ENCODE measurements at places on chromosomes 16 and 17.

DNA sequence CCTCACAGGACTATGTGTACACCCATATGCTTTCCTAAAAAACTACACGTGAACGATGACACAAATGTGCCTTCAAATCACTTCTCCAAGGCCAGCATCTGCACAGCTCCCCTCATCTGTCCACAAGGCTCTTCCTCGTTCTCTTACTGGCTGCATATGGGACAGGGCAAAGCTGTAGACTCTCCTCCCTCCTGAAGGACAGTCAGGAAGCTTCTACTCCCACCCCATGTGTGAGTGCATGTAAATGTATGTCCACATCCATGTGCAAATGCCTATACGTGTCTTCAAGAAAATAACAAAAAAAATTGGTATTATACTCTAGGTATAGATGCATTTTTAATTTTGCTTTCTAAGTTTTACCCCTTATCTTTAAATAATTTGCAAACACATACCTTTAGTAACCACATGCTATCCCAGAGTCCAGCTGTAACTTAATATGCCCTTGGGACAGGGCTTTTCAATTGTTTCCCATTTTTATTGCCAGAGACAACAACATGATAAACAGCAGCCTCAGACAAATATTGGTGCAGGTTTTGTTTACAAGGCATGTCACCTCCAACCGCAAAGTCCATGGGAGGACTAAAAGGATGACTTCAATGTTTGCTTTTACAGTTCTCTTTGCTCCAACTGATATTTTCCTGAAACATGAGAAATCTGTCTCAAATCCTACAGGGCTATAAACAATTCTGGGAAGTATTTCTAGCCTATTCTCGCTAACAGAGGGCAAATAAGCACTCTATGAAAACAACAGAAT lies 31.6 kb upstream of the FAAP100 start:
- DNase-seq = no peak

DNA sequence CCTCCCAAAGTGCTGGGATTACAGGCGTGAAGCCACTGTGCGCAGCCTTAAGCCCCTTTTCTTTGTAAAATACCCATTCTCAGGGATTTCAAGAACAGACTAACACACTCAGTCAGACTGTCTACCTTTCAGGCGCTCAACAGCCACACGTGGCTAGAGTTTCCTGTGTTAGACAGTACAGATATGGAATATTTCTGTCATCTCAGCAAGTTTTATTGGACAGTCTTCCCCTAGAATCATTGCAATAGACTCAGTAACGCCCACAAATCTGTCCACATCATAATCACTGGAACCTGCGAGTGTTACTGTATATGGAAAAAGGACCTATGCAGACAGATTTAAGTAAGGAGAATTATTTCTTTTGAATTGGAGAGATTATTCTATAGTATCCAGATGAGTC lies 160.5 kb downstream of the RBFOX1 start:
- no peak for DNase-seq

DNA sequence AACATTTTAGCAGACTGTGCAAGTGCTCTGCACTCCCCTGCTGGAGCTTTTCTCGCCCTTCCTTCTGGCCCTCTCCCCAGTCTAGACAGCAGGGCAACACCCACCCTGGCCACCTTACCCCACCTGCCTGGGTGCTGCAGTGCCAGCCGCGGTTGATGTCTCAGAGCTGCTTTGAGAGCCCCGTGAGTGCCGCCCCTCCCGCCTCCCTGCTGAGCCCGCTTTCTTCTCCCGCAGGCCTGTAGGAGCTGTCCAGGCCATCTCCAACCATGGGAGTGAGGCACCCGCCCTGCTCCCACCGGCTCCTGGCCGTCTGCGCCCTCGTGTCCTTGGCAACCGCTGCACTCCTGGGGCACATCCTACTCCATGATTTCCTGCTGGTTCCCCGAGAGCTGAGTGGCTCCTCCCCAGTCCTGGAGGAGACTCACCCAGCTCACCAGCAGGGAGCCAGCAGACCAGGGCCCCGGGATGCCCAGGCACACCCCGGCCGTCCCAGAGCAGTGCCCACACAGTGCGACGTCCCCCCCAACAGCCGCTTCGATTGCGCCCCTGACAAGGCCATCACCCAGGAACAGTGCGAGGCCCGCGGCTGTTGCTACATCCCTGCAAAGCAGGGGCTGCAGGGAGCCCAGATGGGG lies 3.1 kb downstream of the GAA start:
- no peak for DNase-seq

- no peak for DNase-seq
These were observed 69.3 kb downstream of the CRISPLD2 start for GRCh38 chr16:84889066-84889465.

DNA sequence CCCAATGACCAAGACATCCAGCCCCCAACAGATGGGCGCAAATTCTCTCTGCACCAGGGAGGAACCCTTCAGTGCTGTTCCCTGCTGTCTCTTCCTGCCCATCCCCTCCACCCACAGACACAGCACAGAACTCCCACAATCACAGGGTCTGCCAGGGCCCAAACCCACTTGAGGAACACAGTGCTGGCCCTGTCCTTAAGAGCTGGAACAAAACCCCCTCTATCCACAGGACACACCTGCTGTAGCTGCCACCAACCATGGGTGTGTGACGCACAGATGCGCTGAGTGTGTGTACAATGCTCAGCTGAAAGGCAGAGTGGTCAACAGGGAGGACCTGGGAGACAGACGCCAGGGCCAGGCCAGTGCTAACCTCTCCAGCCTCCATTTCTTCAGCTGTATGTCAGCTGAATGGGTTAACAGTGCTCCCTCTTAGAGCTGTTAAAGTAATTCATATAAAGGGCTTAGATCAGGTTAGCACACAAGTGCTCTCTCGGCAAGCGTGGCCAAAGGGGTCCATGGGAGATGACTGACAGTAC lies 62.1 kb downstream of the AMFR start:
- no peak for DNase-seq

DNA sequence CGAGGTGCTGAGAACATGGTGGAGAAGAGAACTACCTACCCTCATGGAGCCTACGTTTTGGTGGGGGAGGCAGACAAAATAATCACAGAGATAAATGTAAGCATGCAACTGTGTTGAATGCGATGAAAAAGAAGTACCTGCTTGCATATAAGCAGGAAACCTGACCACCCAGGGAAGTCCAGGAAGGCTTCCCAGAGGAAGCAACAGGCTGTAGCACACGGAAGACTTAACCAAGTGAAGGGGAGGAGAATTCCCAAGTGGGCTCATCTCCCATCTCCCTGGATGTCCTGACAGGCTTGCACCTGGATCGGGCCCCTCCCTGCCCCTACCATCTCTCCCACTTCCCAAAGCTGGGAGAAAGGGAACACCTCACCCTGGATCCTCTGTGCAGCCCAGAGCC lies 2.0 kb downstream of the SCRN2 start:
- DNase-seq = no peak

GRCh38 chr16:48225456-48225855 lies 18.6 kb upstream of the LONP2 start:
- no peak for DNase-seq

GRCh38 chr16:12513076-12513790 lies 290.5 kb downstream of the CPPED1 start:
- no peak for DNase-seq

DNA sequence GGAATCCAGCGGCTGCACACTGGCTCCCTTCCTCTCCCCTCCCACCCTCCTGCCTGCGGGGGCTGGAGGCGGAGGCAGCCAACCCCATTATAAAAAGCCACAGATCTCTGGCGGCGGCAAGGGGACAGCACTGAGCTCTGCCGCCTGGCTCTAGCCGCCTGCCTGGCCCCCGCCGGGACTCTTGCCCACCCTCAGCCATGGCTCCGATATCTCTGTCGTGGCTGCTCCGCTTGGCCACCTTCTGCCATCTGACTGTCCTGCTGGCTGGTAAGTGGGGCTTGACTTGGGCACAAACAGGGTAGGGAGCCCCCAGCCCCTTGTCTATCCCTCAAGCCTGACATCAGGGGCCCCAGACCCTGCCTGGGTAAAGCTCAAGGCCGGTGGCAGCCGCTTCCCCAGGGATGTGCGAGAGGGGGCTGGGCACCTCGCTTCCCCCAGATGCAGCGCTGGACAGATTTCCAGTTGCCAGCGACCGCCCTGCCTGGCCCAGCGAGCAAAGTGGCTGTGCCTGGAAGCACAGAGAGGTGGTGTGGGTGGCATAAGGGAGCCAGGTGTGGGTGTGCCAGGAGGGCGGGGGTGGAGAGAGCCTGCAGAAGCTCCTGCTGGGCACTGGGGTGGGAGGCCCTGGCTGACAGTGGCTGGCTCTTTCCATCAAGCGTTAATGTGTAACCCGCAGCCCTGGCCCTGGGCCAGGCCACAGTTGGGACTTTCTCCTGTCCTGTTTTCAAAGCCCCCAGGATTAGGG lies at the start of gene CX3CL1:
TSS of gene CX3CL1 (plus strand) at position 119 of the 745 bp plus-strand sequence. CDS start at position 198, 79 bp downstream.
- DNase-seq = no peak

DNA sequence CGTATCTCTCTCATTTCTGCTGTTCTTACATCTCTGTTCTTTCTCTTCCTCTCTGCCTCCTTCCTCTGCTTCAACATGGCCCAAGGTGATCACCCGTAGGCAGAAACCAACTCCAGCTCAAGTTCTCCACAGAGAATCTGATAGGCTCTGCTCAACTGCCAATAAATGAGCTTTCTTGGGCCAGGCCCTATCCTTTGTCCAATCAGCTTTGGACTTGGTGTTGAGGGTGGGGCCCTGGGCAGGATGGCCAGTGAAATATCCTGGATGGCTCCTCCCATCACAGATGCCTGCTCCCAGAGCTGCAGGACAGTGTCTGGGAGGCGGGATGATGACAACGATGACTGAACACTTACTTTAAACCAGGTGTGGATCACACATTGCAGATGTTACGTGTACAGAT lies 17.4 kb upstream of the BRD7 start:
- no peak for DNase-seq
